Smooth muscle cell of the pulmonary artery (primary cell): ENCODE measurements at places on chromosomes 13 and 19. TPM values are rescaled to one million over a fixed set of nuclear protein-coding genes. Genes with fewer than 3 reads are reported as not detected.

MAB21L1 gene
- total RNA-seq, result 3.3 and 3.6 TPM in 2 replicates

PLEKHA4 gene
- 21.3 and 22.6 TPM in 2 replicates for total RNA-seq

ZNF726 gene
- 1.4 and 2.2 TPM in 2 replicates for total RNA-seq

ZNF709 gene
- total RNA-seq, result 2.3 and 3.5 TPM in 2 replicates

VWA8 gene
- 20.6 and 24.2 TPM in 2 replicates for total RNA-seq
